Activated T-helper 2 cell treated with anti-CD3 and anti-CD28 coated beads, Interferon-gamma antibody, Interleukin-2, Interleukin-4, amounts not matched to agents 10 μg/mL and 5 μg/mL and 100 μg/mL, durations not matched to agents 14 hours and 24 hours and 36 hours (primary cell): ENCODE measurements at places on chromosomes 6 and 20. TPM values are rescaled to one million over a fixed set of nuclear protein-coding genes. Genes with fewer than 3 reads are reported as not detected.

GRCh38 chr20:20089939-20090338 is 37.6 kb downstream of the CFAP61 start:
- no peak overlapping the region for H3K4me3 ChIP-seq
- no peaks in the 10 kb centered on the region for H3K36me3 ChIP-seq
- no peak for DNase-seq
- H3K27me3 ChIP-seq, result peaks cover 4% of the 10 kb centered on the region
- H3K27ac ChIP-seq, result no peak overlapping the region

DNA sequence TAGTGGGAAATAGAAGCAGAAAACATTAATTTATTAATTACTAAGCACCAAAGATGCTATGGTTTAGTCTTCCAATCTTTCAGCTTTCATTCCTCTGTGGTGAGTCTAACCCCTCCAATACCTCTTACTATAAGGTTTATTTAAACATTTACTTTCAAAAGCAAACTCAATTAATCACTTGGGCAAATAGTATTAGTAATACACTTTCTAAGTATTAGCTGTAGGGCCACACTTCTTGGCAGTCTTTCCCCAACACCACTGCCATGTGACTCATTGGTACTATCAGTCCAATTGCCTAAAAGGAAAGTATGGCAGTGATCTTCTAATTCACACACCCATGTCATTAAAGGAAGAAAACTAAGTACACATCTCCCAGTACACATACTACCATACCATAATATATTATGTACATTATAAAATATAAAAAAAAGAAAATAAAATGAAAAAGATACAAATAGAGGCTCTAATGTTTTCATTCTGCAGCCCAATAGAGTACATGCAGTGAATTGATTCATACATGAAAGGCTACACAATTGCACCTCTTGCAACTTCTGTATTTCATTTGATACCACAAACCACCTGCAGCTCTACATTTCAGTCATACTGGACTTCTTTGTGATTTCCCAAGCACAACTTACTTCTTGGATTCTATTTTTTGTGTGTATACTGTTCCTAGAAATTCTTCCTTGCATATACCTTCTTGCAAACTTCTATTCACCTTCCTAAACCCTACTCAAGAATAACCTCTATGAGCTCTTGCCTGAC is 218.6 kb downstream of the PKHD1 start:
- no peaks in the 10 kb centered on the region for H3K4me1 ChIP-seq
- no peak for DNase-seq
- no peak overlapping the region for H3K27ac ChIP-seq
- no peaks in the 10 kb centered on the region for H3K27me3 ChIP-seq
- H3K36me3 ChIP-seq, result no peaks in the 10 kb centered on the region
- H3K4me3 ChIP-seq, result no peak overlapping the region

DNA sequence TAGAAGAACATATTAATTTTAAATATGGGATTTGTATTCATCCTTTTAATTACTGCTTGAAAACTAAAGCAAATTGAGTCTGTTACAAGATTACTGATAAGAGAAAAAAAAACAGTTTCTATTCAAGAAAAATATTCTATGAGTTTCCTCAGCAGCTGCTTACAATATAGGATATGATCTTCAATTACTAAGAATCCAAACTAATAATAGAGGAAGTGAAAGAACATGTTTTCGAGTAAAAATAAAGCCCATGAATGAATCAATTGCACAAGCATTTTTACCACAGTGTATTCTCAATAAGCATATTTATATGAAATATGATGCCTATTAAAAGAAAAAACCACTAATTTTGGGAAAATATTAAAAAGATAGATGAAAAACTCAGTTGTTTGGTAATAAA is 63.4 kb downstream of the AHI1 start:
- peaks cover 39% of the 10 kb centered on the region for H3K36me3 ChIP-seq
- H3K4me1 ChIP-seq, result peaks cover 15% of the 10 kb centered on the region
- DNase-seq, result no peak
- no peaks in the 10 kb centered on the region for H3K27me3 ChIP-seq
- no peak overlapping the region for H3K4me3 ChIP-seq
- H3K27ac ChIP-seq, result no peak overlapping the region

- H3K27ac ChIP-seq, result no peak overlapping the region
- no peak overlapping the region for H3K4me3 ChIP-seq
- no peaks in the 10 kb centered on the region for H3K27me3 ChIP-seq
- H3K4me1 ChIP-seq, result peaks cover 16% of the 10 kb centered on the region
These were observed 31.2 kb upstream of the SPDEF start for GRCh38 chr6:34587325-34587724.

GRCh38 chr20:49916146-49917002 is 1.0 kb upstream of the SPATA2 start:
- peak overlapping the region; percentile 96 for H3K4me3 ChIP-seq
- H3K4me1 ChIP-seq, result peaks cover 23% of the 10 kb centered on the region
- no peaks in the 10 kb centered on the region for H3K27me3 ChIP-seq
- no peaks in the 10 kb centered on the region for H3K36me3 ChIP-seq
- peak overlapping the region; percentile 100 for H3K27ac ChIP-seq
- no peak for DNase-seq

Gene SNAP25
- 14.2 and 15.2 TPM in 2 replicates for total RNA-seq

GRCh38 chr20:23582293-23582692 is 14.0 kb upstream of the CST9L start:
- no peak overlapping the region for H3K4me3 ChIP-seq
- no peaks in the 10 kb centered on the region for H3K36me3 ChIP-seq
- no peak overlapping the region for H3K27ac ChIP-seq
- no peaks in the 10 kb centered on the region for H3K4me1 ChIP-seq
- DNase-seq, result no peak
- peaks cover 5% of the 10 kb centered on the region for H3K27me3 ChIP-seq

Gene HSPA1L
- 2.1 and 2.4 TPM in 2 replicates for total RNA-seq

Gene MROH8
- total RNA-seq, result 1.1 and 1.3 TPM in 2 replicates

GRCh38 chr20:61397790-61398189 is 145.7 kb downstream of the CDH4 start:
- no peak overlapping the region for H3K4me3 ChIP-seq
- DNase-seq, result no peak
- H3K36me3 ChIP-seq, result no peaks in the 10 kb centered on the region

DNA sequence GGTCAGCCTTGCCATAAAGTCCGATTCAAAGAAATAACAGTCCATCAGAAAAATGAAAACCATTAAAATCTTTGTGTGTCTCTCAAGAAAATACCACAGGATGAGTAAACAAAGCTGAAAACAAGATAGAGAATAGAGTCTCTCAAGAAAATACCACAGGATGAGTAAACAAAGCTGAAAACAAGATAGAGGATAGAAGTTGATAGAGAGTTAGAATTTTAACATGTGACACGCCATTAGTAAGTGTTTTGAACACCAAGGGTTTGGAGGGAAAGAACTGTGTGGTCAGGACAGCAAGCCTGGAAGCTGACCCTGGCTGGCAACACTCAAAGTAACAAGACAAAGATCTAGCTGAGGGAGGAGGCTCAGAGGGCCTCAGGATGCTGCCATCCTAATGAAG is 43.9 kb upstream of the PRND start:
- no peaks in the 10 kb centered on the region for H3K36me3 ChIP-seq
- peaks cover 21% of the 10 kb centered on the region for H3K4me1 ChIP-seq
- H3K4me3 ChIP-seq, result no peak overlapping the region
- DNase-seq, result no peak
- H3K27me3 ChIP-seq, result peaks cover 13% of the 10 kb centered on the region
- peak overlapping the region; percentile 13 for H3K27ac ChIP-seq

Gene ZC3H12D
- 15.0 and 15.6 TPM in 2 replicates for total RNA-seq

- H3K4me3 ChIP-seq, result no peak overlapping the region
- no peak overlapping the region for H3K27ac ChIP-seq
- no peak for DNase-seq
- no peaks in the 10 kb centered on the region for H3K4me1 ChIP-seq
- peaks cover 4% of the 10 kb centered on the region for H3K27me3 ChIP-seq
- H3K36me3 ChIP-seq, result no peaks in the 10 kb centered on the region
These were observed 93.9 kb upstream of the HDAC2 start for GRCh38 chr6:114064862-114065261.

DNA sequence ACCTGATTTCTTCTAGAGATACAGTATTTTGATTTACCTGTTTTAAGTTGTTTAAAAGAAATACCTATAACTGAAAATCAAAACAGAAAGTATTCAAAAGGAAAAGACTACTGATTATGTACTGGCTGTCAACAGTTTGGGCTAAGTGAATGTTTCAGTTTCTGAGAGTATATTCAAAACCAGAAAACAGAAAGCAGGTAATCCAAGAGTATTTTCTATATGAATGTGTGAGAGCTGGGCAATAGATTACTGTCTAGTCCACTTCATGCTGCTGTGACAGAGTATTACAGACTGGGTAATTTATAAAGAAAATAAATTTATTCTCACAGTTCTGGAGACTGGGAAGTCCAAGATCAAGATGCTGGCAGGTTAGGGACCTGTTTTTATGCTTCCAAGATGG is 261.0 kb downstream of the ARHGAP18 start:
- H3K27ac ChIP-seq, result no peak overlapping the region
- peaks cover 57% of the 10 kb centered on the region for H3K4me1 ChIP-seq
- H3K36me3 ChIP-seq, result peaks cover 10% of the 10 kb centered on the region
- no peaks in the 10 kb centered on the region for H3K27me3 ChIP-seq
- H3K4me3 ChIP-seq, result no peak overlapping the region
